Activated naive CD4-positive, alpha-beta T cell treated with Interleukin-2 at 50 U/mL for 16 hours (primary cell): ENCODE measurements at places on chromosomes 2 and 18.

DNA sequence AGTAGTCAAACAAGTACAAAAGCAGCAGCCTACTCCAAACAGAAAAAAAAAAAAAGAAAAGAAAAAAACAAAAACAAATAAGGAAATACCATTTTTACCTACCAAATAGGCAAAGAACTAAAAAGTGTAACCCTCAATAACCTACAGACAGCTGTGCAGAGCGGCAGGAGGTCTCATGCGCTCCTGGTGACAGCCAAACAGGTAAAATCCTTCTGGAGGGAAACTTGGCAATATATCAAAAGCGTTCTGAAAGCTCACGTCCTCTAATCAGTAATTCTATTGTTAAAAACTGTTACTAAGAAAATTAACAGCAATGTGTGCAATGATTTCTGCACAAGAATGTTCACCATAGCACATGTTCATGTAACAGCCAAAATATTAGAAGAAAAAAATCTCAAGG, 105.6 kb downstream of the AFF3 start:
- no peak for DNase-seq

- no peak for DNase-seq
These were observed 100.5 kb upstream of the GLI2 start for GRCh38 chr2:120635146-120635545.

- no peak for DNase-seq
These were observed 48.8 kb downstream of the SLC9A2 start for GRCh38 chr2:102668171-102668570.

DNA sequence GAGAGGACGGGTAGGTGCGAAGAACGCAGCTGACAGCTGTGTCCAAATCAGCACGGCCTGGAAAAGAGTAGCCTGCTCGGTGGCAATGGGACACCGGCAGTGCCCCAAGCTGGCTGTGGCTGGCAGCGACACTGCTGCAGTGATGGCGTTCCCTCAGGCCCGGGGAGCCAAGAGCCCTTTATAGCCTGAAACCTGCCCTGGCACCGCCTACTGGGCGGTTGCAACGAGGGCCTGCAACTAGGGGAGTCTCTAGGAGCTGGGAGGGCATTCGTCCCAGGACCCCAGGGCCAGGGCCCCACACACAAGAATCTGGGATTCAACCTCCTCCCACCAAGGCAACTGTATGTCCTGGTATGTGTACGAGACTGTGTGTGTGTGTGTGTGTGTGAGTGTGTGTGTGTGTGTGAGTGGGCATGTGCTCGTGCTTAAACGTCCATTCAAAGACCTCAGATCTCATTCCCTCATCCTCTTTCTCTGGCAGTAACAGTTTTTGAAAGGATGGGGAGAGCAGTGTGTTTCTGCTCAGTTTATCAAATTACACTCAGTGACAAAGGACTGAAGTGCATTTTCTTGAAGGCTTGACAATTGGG, 6.8 kb upstream of the CYP26B1 start:
- no peak for DNase-seq

DNA sequence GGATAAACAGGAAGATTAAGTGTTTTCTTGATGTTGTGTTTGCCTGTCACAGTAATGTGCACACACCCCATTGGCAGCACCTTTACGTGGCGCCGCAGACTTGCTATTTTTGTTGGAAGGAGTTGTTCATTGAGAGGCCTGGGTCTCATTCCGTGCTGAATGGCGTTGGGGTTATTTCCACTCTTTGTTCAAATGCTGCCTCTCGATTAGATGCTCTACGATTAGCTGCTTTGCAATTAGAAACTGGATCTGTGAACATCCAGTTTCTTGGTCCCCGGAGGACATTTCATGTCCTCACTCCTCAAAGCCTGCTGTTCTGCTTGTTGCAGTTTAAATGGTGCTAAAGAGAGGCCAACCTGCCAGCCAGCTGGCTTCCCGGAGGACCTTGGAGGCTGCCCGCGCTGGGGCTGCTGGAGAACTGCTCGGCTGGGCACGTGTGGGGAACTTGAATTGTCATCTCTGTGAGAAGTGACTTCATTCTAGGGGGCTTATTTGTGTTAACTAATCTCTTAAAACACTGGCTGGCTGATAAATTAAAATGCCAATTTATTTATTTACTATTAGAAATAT, 117.4 kb upstream of the NABP1 start:
- no peak for DNase-seq
